ENCODE measurements at places on chromosomes 5 and 9. TPM values are rescaled to one million over a fixed set of nuclear protein-coding genes. Genes with fewer than 3 reads are reported as not detected.
A peak's percentile ranks its signal among the peaks of the same experiment; 100 is the strongest.

GRCh38 chr9:132214027-132214622, 52.3 kb downstream of the NTNG2 start:
- DNase-seq: peak; percentile 56
- H3K4me3 ChIP-seq: no peak overlapping the region
- no peaks in the 10 kb centered on the region for H3K36me3 ChIP-seq
- no peaks in the 10 kb centered on the region for H3K4me1 ChIP-seq

GRCh38 chr5:146173597-146173996, 8.9 kb downstream of the LARS1 start:
- no peak for DNase-seq
- H3K4me1 ChIP-seq: no peaks in the 10 kb centered on the region
- peaks cover 23% of the 10 kb centered on the region for H3K36me3 ChIP-seq
- no peak overlapping the region for H3K4me3 ChIP-seq

Gene LCN10
- 4.7 TPM for total RNA-seq

Gene FOXI1
- total RNA-seq: not detected

- H3K4me1 ChIP-seq: no peaks in the 10 kb centered on the region
- no peaks in the 10 kb centered on the region for H3K36me3 ChIP-seq
- H3K27me3 ChIP-seq: no peaks in the 10 kb centered on the region
- H3K4me3 ChIP-seq: no peak overlapping the region
- peak overlapping the region; percentile 74 for H3K27ac ChIP-seq
Measured at GRCh38 chr5:206406-206805, 11.5 kb downstream of the CCDC127 start.

Gene ABO
- 23.0 TPM for total RNA-seq

Data from lung (tissue), 17 donors.